ENCODE measurements at places on chromosomes 5 and 9.

DNA sequence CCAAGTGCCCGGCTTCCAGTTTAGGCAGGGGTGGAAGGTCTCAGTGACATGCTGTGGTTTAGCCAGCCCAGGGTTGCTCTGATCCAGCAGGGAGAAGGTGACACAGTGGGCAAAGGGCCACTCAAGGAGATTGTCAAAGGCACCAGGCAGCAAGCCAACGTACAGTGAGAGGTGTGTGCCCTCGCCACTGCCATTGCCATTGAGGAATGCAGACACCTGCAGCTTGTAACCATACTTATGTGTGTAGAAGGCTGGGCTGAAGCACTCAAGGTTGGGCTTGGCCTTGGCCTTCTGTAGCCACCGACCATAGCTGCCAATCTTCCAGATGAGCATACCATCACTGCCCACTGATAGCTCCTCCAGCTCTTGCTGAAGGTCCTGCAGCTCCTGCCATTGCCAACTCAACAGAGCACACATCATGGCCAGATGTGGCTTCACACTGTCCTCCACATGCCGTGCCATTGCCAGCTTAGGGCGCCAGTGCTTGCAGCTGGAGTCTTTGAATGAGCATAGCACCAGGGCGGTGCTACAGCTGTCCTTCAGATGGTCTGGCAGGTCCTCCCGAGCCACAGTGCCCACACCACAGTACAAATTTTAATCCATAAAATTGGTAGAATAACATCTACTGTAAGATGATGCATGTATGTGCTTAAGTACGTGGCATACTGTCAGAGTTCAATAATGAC lies 59.7 kb upstream of the HMHB1 start:
- no peak overlapping the region for H3K27ac ChIP-seq
- H3K4me3 ChIP-seq, result no peak overlapping the region
- peaks cover 1% of the 10 kb centered on the region for H3K36me3 ChIP-seq
- no peaks in the 10 kb centered on the region for H3K4me1 ChIP-seq
- H3K27me3 ChIP-seq, result peaks cover 13% of the 10 kb centered on the region

DNA sequence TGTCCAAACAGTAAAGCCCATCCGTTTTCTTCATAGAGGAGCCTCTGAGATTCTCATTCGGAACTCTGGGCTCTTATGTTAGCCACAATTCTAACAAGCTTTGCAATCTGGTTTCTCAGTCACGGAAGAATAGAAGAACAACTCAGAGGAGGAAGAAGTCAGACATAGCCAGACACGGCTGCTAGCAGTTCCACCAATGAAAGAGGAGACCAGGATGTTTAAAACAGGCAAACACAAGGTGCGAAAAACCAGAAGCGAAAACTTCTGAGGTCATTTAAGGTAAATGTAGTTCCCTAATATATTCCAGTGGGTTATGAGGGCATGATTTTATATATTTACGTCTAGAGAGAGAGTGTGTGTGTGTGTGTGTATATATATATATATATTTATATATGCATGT lies 34.1 kb upstream of the GDNF start:
- no peaks in the 10 kb centered on the region for H3K36me3 ChIP-seq
- H3K27ac ChIP-seq, result no peak overlapping the region
- H3K4me3 ChIP-seq, result no peak overlapping the region
- H3K4me1 ChIP-seq, result no peaks in the 10 kb centered on the region
- no peak for DNase-seq
- H3K27me3 ChIP-seq, result peaks cover 3% of the 10 kb centered on the region

GRCh38 chr5:69090158-69090557 lies 3.7 kb upstream of the SLC30A5 start:
- no peaks in the 10 kb centered on the region for H3K27me3 ChIP-seq
- H3K4me1 ChIP-seq, result peaks cover 13% of the 10 kb centered on the region
- H3K36me3 ChIP-seq, result peaks cover 4% of the 10 kb centered on the region
- no peak overlapping the region for H3K4me3 ChIP-seq
- no peak overlapping the region for H3K27ac ChIP-seq
- no peak for DNase-seq

DNA sequence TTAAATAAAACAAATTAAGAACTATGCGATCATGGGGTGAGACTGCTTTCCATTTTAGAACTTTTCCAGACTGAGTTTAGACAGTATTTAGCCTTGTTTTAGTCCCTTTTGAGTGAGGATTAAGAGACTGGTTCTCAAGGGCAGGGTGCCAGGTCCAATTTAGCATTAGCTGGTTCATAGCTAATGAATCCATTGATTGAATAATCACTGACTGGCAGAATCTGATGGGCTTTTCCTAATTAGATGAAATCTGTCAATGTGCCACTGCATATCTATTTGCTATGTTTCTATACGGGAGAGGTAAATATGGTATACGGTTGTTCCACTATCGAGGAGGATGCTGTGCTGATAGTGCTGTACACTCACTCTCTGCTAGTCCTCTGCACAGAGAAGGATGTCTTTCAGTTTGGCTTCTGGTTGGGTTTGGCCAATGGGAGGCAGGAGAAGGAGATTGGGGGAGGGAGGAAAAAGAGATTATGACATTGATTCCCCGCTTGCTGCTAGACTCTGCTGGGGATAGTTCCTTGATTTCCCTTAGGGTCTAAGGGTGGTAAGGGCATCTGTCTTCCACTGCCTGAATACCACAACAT lies 496.6 kb downstream of the CTNND2 start:
- H3K36me3 ChIP-seq, result no peaks in the 10 kb centered on the region
- no peak for DNase-seq
- H3K27ac ChIP-seq, result no peak overlapping the region
- H3K27me3 ChIP-seq, result no peaks in the 10 kb centered on the region

GRCh38 chr9:86809759-86810367 lies 137.4 kb downstream of the GAS1 start:
- H3K4me1 ChIP-seq, result no peaks in the 10 kb centered on the region
- no peak for DNase-seq
- H3K27ac ChIP-seq, result no peak overlapping the region
- H3K4me3 ChIP-seq, result no peak overlapping the region
- H3K36me3 ChIP-seq, result no peaks in the 10 kb centered on the region
- peaks cover 28% of the 10 kb centered on the region for H3K27me3 ChIP-seq

- DNase-seq, result no peak
- H3K36me3 ChIP-seq, result peaks cover 2% of the 10 kb centered on the region
- no peak overlapping the region for H3K27ac ChIP-seq
- H3K4me1 ChIP-seq, result no peaks in the 10 kb centered on the region
- H3K4me3 ChIP-seq, result no peak overlapping the region
These were observed 49.5 kb downstream of the TJP2 start for GRCh38 chr9:69223605-69224004.

DNA sequence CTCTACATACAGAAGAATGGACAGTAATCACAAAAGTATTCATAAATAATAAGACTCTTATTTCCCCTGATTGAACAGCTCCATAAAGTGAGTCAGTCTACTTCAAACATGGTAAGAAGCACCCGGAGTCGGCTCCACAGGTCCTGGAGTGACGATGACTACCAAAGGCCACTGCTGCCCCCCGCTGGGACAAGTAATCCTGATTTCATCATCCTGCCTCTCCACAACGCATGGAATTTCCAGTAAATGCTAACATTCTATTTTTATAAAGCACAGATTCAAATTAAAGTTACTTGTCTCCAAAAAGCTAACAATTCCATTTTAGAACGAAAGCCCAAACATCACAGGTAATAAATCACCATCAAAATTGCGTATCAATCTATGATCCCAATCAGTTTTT lies 16.2 kb downstream of the ATPSCKMT start:
- no peaks in the 10 kb centered on the region for H3K27me3 ChIP-seq
- H3K4me3 ChIP-seq, result no peak overlapping the region
- H3K4me1 ChIP-seq, result no peaks in the 10 kb centered on the region
- DNase-seq, result no peak
- no peak overlapping the region for H3K27ac ChIP-seq

GRCh38 chr5:43320846-43321245 lies 7.6 kb upstream of the HMGCS1 start:
- DNase-seq, result no peak
- H3K27me3 ChIP-seq, result peaks cover 3% of the 10 kb centered on the region
- no peaks in the 10 kb centered on the region for H3K4me1 ChIP-seq
- no peak overlapping the region for H3K4me3 ChIP-seq

DNA sequence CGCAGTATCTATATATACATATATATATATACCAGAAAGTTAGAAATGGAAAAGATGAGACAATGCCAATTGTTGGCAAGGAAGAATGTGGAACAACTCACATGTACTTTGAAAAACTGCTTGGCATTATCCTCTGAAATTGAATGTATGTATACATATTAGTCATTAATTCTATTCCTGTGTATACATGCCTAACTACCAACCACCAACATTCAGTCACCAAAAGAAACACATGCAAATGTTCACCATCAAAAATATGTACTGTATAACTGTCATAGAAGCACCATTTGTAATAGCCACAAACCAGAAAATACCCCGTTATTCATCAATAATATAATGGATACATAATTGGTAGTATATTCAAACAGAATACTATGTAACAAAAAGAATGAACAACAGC lies 330.2 kb upstream of the GRAMD2B start:
- H3K36me3 ChIP-seq, result no peaks in the 10 kb centered on the region
- H3K27ac ChIP-seq, result no peak overlapping the region
- H3K27me3 ChIP-seq, result no peaks in the 10 kb centered on the region
- H3K4me3 ChIP-seq, result no peak overlapping the region

- H3K27ac ChIP-seq, result no peak overlapping the region
- H3K27me3 ChIP-seq, result peaks cover 10% of the 10 kb centered on the region
- H3K36me3 ChIP-seq, result no peaks in the 10 kb centered on the region
- H3K4me3 ChIP-seq, result no peak overlapping the region
These were observed 186.1 kb downstream of the C9orf152 start for GRCh38 chr9:110021891-110022290.

- no peaks in the 10 kb centered on the region for H3K36me3 ChIP-seq
- no peak overlapping the region for H3K4me3 ChIP-seq
- H3K27ac ChIP-seq, result no peak overlapping the region
- H3K4me1 ChIP-seq, result no peaks in the 10 kb centered on the region
These were observed 1373.7 kb upstream of the DMAC1 start for GRCh38 chr9:9173264-9173663.

DNA sequence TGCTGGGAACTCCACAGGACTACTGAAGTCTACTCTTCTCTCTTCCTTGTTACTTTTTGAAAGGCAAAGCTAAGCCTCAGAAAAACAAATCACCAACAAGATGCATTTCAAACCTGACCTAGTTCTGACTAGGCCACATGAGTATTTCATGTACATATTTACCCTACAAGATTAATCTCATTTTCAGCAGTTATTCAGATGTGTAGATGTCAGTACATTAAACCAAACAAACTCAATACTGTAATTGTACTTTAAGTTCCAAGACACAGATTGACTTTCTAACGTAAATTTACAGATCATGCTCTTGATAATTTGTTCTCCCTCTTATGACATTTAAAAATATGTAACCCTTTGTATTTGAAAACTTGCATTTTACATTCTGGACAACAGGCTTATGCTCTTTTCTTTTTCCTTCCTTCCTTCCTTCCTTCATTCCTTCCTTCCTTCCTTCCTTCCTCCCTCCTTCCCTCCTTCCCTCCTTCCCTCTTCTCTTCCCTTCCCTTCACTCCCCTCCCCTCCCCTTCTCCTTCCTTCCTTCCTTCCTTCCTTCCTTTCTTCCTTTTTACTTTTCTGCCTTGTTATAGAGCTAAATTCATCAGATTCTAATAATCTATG lies 1653.4 kb downstream of the EFNA5 start:
- DNase-seq, result no peak
- no peak overlapping the region for H3K4me3 ChIP-seq
- H3K27ac ChIP-seq, result no peak overlapping the region

DNA sequence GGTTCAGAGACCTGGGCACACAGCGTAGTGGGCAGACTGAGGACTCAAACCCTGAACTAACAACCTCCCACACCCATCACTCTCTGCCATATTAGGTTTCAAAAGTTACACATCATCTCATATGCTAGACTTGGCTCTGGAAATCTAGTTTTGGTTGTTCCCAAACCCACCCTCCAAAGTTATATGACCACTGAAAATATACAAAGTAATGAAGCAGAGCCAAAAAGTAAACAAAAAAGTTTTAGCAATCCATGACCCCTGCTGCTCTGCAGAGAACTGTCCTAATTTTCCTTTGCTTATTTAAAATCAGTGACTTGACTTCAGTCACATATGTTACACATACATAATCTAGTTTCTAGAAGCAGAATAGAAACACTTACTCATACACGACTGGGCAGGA lies 155.6 kb upstream of the TAS2R1 start:
- H3K4me3 ChIP-seq, result no peak overlapping the region
- DNase-seq, result no peak
- no peaks in the 10 kb centered on the region for H3K27me3 ChIP-seq
- no peaks in the 10 kb centered on the region for H3K36me3 ChIP-seq

- no peaks in the 10 kb centered on the region for H3K4me1 ChIP-seq
- no peak for DNase-seq
- H3K27me3 ChIP-seq, result peaks cover 7% of the 10 kb centered on the region
- no peak overlapping the region for H3K27ac ChIP-seq
These were observed 198.9 kb downstream of the NXNL2 start for GRCh38 chr9:88733651-88734421.

DNA sequence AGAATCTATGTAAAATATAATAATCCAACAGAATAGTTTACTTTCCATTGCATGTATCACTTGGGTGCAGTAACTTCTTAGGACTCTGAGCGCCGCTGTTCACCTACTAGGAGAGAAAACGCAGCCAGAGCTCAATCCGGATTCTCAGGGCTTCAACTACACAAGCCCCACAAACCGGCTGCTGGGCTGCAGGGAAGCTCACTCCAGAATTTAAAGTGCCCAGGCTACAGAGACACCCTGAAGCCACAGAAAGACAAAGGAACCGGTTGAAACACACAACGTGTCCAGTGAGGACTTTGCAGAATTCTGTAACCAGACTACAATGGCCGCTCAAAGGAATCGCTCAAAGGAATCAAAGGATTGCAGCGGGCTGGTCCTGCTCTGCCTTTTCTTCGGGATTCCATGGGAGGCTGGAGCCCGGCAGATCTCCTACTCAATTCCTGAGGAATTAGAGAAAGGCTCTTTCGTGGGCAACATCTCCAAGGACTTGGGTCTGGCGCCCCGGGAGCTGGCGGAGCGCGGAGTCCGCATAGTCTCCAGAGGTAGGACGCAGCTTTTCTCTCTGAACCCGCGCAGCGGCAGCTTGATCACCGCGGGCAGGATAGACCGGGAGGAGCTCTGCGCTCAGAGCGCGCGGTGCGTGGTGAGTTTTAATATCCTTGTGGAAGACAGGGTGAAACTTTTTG lies at the start of gene PCDHGA10:
Gene PCDHGA10 (plus strand): TSS at position 134 of the 686 bp plus-strand sequence. CDS start 189 bp downstream, at position 323.
- no peak for DNase-seq
- peak within 1 kb of the TSS; percentile 79 for H3K4me3 ChIP-seq
- H3K27ac ChIP-seq, result no peak within 1 kb of the TSS

GRCh38 chr9:13974891-13975290 lies 339.1 kb downstream of the NFIB start:
- H3K27me3 ChIP-seq, result no peaks in the 10 kb centered on the region
- H3K4me3 ChIP-seq, result no peak overlapping the region
- no peak for DNase-seq
- no peaks in the 10 kb centered on the region for H3K4me1 ChIP-seq
- H3K27ac ChIP-seq, result no peak overlapping the region
- H3K36me3 ChIP-seq, result no peaks in the 10 kb centered on the region

Measured in central memory CD8-positive, alpha-beta T cell (primary cell).